ENCODE measurements at places on chromosomes 11 and 22. TPM values are rescaled to one million over a fixed set of nuclear protein-coding genes. Genes with fewer than 3 reads are reported as not detected.

Gene ACTN3
- 0.58 TPM for total RNA-seq

- ATAC-seq = no peak
Measured at GRCh38 chr22:30315962-30316576, 10.7 kb downstream of the TBC1D10A start.

GRCh38 chr11:35902961-35903360 is 40.9 kb upstream of the LDLRAD3 start:
- no peak for ATAC-seq

- ATAC-seq = no peak
Measured at GRCh38 chr11:102724904-102725500, at the start of gene MMP8. MMP8 (minus strand) TSS chr11:102724954; CDS start chr11:102724855, 99 bp downstream.

DNA sequence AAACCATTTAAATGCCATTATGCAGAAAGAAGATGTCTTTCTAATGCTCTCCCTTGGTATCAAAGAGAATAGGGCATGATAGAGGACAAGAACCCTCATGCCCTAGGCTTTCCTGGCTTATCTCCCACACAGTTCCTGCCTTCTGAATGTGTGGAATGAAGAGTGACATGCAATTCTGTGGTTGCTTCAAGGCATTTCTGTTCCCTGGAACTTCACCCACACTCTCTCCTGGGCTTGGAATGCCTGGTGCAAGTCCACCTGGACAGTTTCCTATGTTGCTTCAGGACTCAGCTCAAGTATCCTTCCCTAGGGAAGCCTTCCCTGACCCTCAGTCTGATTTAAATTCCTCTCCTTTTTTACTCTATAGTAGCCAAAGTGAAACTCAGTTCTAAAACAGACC is 53.8 kb upstream of the DRD2 start:
- ATAC-seq = no peak

GRCh38 chr22:32407312-32407711 is 4.7 kb downstream of the RTCB start:
- no peak for ATAC-seq

GRCh38 chr11:65883786-65884715 is 4.2 kb downstream of the FIBP start:
- ATAC-seq = no peak
